ENCODE measurements at places on chromosomes 3 and 15.

DNA sequence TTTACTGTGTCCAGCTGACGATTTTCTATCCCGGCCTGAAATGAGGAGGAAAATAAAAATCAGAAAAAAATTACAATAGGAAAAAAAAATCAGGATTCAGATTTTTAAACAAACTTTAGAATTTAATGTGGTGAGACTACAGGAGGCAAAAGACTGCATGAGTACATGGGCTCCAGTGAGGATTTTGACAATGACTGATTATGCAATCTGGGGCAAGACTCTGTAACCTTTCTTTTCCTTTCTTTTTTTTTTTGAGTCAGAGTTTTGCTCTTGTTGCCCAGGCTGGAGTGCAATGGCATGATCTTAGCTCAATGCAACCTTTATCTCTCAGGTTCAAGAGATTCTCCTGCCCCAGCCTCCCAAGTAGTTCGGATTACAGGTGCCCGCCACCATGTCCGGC, 29.9 kb downstream of the SPG11 start:
- DNase-seq, result peak; percentile 14

GRCh38 chr3:159208050-159208449, 406.2 kb downstream of the MFSD1 start:
- no peak for DNase-seq

- DNase-seq, result no peak
Measured at GRCh38 chr3:154247806-154248415, 76.4 kb downstream of the DHX36 start.

DNA sequence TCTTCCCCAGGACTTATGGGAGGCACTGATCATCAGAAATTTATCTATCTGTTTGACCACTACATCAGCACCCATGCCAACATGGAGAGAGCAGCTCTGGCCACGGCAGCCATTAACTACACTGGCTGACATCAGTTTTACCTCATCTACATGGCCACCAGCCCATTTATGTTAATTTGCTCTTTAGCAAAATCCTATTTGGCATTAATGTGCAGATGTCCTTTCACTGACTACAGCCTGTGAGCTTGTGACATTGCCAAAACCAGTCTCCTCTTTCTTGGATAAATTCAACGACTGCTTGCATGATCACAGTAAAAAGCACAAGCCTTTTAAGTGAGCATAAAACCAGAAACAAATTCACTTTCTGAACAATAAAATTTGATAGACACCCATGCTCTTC, 47.5 kb downstream of the NR1I2 start:
- DNase-seq, result no peak

GRCh38 chr3:169992781-169993180, 26.2 kb downstream of the SEC62 start:
- no peak for DNase-seq

DNA sequence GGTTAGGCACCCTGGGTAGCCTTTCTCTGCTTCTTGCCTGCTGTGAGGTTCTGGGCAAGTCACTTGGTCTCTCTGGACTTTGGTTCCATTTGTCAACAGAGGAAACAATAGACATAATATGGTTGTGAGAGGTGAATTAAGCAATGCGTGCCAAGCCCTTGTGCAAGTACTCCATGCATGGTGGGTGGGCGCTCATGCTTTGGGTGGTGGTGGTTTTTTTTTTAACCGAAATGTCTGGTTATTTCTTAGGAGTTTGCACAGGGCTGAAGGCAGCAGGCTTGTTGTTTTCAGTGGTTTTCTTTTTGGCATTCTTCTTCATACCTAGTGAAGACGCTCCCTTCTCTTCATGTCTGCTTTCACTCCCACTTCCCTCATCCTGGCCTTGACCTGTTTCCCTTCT, 84.2 kb upstream of the LRTM1 start:
- DNase-seq, result no peak

DNA sequence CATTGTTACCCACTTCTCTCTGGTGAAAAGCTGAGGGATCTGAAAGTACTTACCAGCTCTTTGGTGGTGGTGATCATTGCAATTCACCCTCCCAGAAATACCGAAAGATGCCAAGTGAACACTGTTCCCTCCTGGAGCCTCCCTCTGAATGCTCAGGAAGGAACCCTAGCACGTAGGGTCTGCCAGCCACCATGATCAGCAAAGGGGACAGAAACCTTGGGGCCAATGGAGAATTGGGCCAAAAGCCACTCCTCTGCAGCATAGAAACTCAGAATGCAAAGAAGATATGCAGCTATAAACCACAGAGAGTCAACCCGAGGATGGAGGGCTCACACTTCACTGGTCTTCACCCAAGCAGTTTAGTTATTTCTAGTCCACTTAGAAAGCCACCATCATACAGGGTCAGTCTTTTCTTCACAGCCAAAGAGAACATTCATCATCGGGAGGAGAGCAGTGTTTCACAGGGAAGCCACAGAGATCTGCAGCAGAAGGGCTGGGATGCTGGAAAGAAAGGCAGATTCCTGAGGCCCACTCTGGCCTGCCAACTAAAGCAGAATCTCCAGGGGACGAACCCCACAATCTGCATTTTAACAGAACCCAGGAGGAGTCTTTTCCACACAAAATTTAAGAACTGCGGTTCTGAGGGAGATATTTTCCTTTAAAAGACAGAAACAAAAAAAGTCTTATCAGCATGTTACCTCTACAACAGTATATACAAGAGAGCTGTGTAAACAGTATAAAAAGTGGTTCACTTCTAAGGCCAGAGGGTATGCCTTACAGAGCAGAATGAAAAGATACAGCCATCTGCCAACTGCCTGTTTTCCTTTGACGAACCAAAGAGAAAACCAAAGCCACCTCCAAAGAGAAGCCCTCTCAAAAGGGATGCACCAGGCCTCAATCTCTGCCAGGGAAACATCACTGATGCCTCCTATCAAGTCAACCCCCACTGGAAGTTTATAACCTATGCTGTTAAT, 11.3 kb downstream of the TBC1D2B start:
- no peak for DNase-seq

- DNase-seq, result no peak
Measured at GRCh38 chr3:187519428-187519890, 150.7 kb downstream of the SST start.

GRCh38 chr3:102124704-102125103, 275.4 kb downstream of the NFKBIZ start:
- DNase-seq, result no peak

DNA sequence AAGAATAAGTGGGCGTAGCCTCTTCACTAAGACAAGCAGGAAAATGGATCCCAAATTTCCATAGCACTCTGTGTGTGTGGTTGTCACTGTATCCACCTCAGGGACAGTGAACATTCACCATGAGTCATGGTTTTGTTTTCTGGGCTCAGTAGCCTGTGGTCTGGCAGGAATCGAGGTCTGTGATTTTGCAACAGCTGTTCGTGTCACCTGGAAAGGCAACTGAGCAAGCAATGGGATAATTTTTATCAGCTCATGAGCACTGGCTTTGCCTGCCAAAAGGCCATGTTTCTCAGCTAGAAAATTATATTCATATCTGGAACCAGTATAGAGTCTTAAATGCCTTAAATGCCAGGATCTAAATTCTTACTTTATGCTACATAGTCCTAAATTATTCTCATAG, 60.9 kb downstream of the STRIT1 start:
- no peak for DNase-seq

- no peak for DNase-seq
Measured at GRCh38 chr15:43441316-43441715, 51.6 kb downstream of the TP53BP1 start.

DNA sequence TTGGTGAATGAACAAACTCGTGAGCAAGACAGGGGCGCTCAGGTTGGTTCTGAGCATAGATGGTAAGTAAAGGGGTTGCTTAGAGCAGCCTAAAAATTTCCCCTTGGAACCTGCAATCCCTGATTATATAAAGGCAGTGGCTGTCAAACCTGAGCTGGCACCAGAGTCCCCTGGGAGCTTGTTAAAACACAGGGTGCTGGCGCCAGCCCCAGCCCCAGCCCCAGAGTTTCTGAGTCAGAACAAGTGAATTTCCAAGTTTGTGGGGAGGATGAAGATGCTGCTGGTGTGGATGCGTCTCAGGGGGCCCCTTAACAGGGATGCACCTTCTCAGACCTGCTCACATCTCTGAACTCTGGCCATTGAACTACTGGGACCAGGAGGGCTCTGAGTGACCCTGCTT, 48.2 kb downstream of the FEM1B start:
- no peak for DNase-seq

DNA sequence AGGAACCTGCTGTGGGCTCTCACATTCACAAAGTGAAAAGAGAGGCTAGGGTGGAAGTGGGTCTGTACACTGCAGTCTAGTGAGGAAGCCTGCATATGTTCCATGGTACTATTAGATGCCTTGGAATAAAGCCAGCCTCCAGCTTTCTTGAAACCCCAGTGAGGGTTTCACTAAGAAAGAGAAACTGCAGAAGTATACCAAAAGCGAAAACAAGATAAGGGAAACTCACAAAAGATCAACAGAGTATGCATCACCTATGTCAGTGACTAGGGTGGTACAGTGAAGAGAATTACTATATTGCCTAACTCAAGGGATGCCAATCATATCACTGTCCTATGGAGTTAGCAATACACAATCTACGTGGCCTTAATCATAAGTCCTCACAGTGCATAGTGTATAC, 212.5 kb upstream of the GADL1 start:
- DNase-seq, result peak; percentile 17

GRCh38 chr15:31307270-31308184, 19.1 kb upstream of the KLF13 start:
- no peak for DNase-seq

GRCh38 chr15:67174864-67175573, 79.4 kb downstream of the AAGAB start:
- DNase-seq, result peak; percentile 45

Data from stimulated activated CD4-positive, alpha-beta T cell treated with anti-CD3 and anti-CD28 coated beads, Interleukin-4, amount 100 ng/mL, for 24 hours (primary cell).